Cardiac muscle cell (in vitro differentiated cells and primary cell): ENCODE measurements at places on chromosomes 2 and 18. TPM values are rescaled to one million over a fixed set of nuclear protein-coding genes. Genes with fewer than 3 reads are reported as not detected.

Gene UXS1
- polyA plus RNA-seq = 44.8 and 44.9 TPM in 2 replicates

Gene SH3RF3
- 1.2 TPM in 2 replicates for polyA plus RNA-seq

- H3K4me1 ChIP-seq = peaks cover 13% of the 10 kb centered on the region
- H3K27ac ChIP-seq = peak overlapping the region; percentile 59
Observed at GRCh38 chr2:33091541-33092123, 144.9 kb downstream of the LTBP1 start.

- H3K4me1 ChIP-seq = no peaks in the 10 kb centered on the region
- no peaks in the 10 kb centered on the region for H3K27me3 ChIP-seq
- H3K36me3 ChIP-seq = no peaks in the 10 kb centered on the region
Observed at GRCh38 chr2:194700726-194701125, 956.3 kb upstream of the SLC39A10 start.

DNA sequence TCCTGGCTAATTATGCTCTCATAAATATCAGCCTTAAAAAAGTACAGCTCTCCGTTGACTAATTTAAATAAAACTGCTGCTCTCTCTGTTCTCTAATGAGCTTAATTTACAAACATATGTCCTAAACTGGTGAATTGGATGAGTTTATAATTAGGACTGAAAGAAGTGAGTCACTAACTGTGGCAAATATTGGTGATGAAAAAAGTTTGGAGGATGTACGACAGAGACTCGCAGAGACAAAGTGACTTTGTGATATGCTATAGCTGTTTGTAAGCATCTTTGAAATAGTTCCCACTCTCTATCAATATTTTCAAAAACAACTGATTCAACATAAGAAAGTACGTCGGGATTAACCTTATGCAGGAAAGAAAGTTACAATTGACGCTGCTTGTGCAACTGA lies 138.9 kb upstream of the TMEFF2 start:
- DNase-seq = no peak
- H3K4me3 ChIP-seq = no peak overlapping the region
- H3K27ac ChIP-seq = no peak overlapping the region
- H3K27me3 ChIP-seq = peaks cover 10% of the 10 kb centered on the region

DNA sequence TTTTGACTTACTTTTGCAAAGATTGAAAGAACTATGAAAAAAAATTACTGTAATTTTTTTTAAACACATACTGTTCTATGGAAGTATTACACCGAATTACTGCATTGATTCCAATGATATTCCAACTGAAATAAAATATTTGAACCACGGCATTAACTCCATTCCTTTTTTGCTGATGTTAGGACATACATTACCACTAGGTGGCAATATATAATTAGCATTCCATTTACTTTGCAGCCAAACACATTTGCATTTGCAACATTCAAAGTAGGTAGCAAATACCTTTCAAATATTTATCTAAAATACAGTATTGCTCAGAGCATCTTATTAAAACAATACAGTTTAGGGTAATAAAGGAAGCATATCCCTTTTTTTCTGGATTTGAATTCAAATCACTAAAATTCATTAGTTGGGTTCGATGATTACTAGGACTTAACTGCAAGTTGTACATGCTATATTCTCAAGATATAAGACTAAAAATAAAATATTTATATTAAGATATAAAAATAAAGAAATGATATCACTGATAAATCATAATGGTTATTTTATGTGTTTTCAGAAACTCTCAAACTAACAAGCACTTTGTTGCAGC lies 31.3 kb downstream of the LANCL1 start:
- no peaks in the 10 kb centered on the region for H3K27me3 ChIP-seq
- DNase-seq = peak; percentile 32
- H3K4me1 ChIP-seq = no peaks in the 10 kb centered on the region
- peaks cover 3% of the 10 kb centered on the region for H3K36me3 ChIP-seq
- H3K27ac ChIP-seq = no peak overlapping the region

DNA sequence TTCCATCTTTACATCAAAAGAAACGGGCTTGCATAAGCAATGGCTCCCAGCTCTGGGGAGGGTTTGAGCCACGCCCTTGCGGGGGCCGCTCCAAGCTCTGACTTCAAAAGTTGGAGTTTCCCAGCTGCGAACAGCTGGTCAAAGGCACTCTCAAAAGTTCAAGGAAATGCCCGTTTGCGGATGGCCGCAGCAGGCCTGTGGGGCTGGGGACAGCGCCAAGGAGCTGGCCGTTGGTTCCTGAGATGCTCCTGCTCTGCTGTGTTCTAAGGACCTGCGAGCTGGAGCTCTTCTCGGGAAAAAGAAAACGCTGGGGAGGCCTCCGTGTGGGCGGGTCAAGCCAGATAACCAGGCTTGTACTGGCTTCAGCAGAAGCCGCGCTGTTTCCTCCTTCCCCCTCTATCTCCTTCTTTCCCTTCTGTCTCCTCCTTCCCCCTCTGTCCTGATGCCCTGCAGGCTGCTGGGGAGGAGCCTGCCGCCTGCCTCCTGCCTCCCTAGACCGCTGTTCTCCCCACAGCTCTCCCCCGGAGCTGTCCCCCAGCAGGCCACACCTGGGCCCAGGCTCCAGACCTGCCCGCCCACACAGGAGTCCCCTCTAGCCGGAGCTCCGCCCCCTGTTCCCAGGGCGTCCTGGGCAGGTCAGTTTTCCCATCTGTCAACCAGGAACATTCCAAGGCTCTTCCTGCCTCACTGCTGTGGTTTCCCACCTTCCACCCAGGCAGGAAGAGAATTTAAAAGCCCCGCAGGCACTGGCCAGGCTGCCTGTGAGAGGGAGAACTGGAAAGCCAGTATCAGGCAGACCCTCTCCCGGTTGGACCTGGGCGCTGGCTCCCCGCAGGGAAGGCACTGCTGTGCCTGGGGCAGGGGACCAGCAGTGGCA lies 14.1 kb downstream of the KLF11 start:
- peak overlapping the region; percentile 7 for H3K4me3 ChIP-seq
- no peak overlapping the region for H3K27ac ChIP-seq
- peaks cover 13% of the 10 kb centered on the region for H3K36me3 ChIP-seq

- no peak for DNase-seq
- no peaks in the 10 kb centered on the region for H3K36me3 ChIP-seq
- H3K4me1 ChIP-seq = no peaks in the 10 kb centered on the region
- H3K27ac ChIP-seq = no peak overlapping the region
- H3K4me3 ChIP-seq = no peak overlapping the region
- H3K27me3 ChIP-seq = no peaks in the 10 kb centered on the region
Observed at GRCh38 chr18:53441761-53442414, 782.6 kb downstream of the MBD2 start.

- H3K36me3 ChIP-seq = no peaks in the 10 kb centered on the region
- no peaks in the 10 kb centered on the region for H3K4me1 ChIP-seq
- H3K27ac ChIP-seq = no peak overlapping the region
- DNase-seq = no peak
Observed at GRCh38 chr2:224772494-224772893, 56.3 kb upstream of the CCDC195 start.

DNA sequence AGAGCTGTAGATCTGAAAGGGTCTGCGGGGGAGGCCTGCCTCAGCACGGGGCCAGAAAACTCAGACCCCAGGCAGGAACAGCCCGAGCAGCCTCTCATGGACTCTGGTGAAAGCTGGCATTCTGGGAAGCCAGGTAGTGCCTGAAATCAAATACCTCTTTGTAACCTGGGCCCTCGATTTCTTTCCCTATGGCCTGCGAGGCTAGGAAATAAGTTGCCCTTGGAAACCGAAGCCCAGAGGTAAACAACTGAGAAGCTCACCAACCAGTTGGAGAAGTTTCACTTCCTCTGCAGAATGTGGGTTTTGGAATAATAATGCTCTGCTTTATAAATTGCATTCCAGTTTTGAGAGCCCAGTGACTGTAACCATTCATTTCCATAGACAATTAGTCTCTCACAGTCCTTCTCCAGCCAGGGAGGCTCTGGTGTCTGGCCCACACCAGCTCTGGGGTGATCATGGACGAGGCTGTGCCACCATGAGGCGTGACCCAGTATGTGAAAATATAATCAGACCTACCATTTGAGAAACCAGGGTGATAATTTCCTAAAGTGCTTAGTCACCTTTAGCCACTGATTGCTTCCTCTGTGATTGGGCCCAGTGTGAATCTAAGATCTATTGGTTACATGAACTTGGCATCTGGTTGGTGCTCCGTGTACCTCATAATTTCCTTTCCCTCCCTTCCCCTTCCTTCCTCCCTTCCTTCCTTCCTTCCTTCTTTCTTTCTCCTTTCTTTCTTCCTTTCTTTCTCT lies 133.1 kb upstream of the PELI1 start:
- no peak for DNase-seq
- H3K27ac ChIP-seq = no peak overlapping the region
- H3K4me3 ChIP-seq = no peak overlapping the region
- H3K4me1 ChIP-seq = no peaks in the 10 kb centered on the region
- H3K36me3 ChIP-seq = no peaks in the 10 kb centered on the region
- no peaks in the 10 kb centered on the region for H3K27me3 ChIP-seq
